Right lung (tissue), 10 donors: ENCODE measurements at places on chromosomes 1 and 21. TPM values are rescaled to one million over a fixed set of nuclear protein-coding genes. Genes with fewer than 3 reads are reported as not detected.

The FGR gene
- polyA plus RNA-seq = 3.0 TPM

The ETS2 gene
- polyA plus RNA-seq = 167 TPM

The ST6GALNAC3 gene
- 40.1 TPM for polyA plus RNA-seq

The ESRRG gene
- 1.5 TPM for polyA plus RNA-seq

The CXADR gene
- polyA plus RNA-seq = 15.6 TPM

The VWA5B1 gene
- 1.2 TPM for polyA plus RNA-seq

The PCNT gene
- polyA plus RNA-seq = 33.4 TPM

The LCE1E gene
- not detected for polyA plus RNA-seq

DNA sequence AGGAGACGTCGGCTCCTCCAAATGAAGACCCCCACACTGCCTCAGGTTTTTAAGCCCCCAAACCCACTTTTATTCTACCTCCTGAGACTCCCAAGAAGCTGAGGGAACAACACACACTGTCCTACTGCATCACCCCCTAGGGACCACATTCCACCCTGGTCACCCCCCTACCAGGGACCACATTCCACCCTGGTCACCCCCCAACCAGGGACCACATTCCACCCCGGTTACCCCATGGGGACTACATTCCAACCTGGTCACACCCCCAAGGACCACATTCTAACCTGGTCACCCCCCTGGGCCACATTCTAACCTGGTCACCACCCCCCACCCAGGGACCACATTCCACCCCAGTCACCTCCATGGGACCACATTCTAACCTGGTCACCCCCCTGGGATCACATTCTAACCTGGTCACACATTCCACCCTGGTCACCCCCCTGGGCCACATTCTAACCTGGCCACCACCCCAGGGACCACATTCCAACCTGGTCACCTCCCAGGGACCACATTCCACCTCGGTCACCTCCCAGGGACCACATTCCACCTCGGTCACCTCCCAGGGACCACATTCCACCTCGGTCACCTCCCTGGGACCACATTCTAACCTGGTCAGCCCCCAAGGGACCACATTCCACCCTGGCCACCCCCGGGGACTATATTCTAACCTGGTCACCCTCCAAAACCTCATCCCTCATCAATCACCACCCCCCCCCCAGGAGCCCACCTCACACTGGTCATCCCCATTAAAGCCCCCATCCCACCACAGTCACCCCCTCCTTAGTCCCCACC lies 587.6 kb downstream of the NPHP4 start:
- DNase-seq = no peak

GRCh38 chr1:248194117-248194516 lies 2.9 kb upstream of the OR2M3 start:
- no peak for DNase-seq

DNA sequence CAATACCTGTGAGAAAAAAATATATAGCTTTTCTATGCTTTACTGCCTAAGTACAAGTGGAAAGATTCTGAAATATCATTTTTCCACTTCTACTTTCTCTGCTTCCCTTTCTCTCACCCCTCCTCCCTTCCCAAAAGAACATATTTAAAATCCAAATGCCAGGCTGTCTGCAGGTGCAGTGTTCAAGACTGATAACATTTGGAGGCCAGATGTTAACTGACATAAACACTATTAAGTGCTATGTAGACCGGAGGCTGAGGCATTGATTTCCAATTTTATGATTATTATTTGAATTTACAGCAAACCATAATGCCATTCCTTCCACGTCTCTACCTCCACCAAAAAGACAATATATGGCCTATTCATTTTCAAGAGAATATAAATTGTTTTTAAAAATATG lies 296.9 kb upstream of the SGIP1 start:
- DNase-seq = no peak

DNA sequence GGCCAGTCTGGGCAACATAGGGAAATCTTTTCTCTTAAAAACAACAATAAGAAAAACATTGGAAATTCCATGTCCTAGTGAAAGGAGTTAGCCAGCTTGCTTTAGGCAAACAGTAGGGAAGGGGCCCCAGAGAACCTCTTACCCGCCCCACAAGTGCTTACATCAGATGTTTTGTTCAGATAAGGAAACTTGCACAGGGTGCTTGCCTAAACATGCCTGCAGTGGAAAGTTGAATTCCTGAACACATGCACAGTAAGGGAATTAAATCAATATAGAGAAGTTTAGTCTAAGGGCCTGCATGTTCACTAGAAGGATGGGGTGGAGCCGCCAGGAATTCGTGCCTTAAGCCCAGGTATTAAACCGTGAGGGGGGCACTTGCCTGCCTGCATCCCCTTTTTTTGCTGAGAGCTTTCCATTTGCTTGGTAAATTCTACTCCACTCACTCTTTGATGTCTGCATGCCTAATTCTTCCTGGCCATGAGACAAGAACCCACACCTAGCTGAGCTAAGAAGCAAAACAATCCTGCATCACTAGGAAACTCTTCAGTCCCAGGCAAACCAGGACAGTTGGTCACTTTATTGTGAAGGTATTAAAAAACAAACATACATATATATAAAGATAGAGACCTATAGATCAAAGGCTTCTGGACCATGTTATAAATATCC lies 499.0 kb downstream of the SIPA1L2 start:
- DNase-seq = no peak

- no peak for DNase-seq
These were observed 2.4 kb downstream of the LRP8 start for GRCh38 chr1:53325326-53326087.

- no peak for DNase-seq
These were observed 60.0 kb downstream of the SLC19A1 start for GRCh38 chr21:45481977-45482898.

DNA sequence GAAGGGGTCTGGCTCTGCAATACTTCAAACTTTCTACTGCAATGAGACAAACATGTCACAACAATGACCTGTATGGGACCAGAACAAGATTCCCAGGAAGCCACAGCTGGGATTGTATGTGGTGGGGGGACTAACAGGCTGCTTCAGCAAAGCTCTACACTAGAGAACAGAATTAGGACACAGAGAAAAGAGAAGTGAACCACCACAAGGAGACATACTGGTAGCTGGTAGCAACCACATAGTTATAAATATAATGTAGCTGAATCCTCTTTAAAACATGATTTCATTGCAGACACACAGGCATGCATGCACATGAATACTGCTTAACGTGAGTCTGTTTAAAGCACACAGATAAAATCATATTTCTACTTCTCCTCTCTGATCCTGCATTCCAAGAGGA lies 3.5 kb upstream of the ILDR2 start:
- DNase-seq = no peak

DNA sequence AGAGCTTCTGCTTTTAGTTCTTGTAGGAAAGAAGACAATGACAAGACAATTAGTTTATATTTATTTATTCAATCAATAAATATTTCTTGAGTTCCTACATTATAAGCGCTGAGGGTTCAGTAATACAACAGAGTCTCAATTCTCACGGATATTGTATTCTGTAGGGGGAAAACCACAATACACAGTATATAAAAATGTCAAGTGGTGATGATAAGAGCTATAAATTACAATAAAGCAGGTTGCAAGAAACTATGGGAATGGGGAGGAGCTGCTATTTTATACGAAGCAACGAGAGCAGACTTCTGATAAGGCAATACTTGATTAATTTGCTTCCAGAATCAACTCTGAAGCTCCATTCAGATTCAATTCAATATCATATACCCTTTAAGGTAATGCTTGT lies 10.6 kb upstream of the XCL1 start:
- no peak for DNase-seq

DNA sequence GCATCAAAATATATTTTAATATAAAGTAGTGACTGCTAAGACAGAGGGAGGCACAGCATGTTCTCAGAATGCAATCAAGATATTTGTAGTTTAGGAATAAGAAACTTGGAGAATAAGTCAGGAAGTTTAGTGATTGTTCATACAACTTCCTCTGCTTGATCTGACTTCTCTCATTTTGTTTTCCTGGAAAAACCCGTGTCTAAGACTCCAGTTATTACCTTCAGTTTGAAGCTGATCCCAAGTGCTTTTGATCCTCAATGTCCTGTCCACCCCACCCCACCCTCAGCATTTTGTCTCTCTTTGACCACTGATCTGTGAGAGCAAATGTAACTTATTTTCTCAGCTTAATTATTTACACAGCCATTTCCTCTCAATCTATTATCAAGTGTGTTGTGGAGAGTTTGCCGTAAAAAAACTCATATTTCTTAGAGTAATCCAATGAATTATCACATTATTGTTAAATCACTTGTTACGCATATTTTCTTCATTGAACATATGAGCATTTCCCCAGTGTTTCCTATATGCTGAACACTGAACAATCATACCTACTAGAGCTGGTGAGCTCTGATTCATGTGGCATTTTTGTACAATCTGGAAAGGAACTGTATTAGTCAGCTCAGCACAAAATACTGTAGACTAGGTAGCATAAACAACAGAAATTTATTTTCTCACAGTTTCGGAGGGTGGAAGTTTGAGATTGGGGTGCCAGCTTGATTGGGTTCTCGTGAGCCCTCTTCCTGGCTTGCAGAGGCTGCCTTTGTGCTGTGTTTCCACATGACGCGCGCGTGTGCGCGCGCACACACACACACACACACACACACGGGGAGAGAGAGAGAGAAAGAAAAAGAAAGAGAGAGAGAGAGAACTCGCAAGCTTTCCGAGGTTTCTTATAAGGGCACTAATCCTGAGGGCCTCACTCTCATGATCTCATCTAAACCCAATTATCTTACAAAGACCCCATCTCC lies 65.5 kb upstream of the DPYD start:
- DNase-seq = no peak
